ENCODE measurements at places on chromosomes 13 and 19. TPM values are rescaled to one million over a fixed set of nuclear protein-coding genes. Genes with fewer than 3 reads are reported as not detected.
A peak's percentile ranks its signal among the peaks of the same experiment; 100 is the strongest.

The PRR19 gene
- 0.23 TPM for total RNA-seq

The FBXO17 gene
- 18.8 TPM for total RNA-seq

The SMIM44 gene
- total RNA-seq = not detected

The COL4A1 gene
- total RNA-seq = 326 TPM

The MATK gene
- total RNA-seq = 6.0 TPM

The FRY gene
- total RNA-seq = 68.1 TPM

The TPTE2 gene
- 0.12 TPM for total RNA-seq

The ZNF177 gene
- total RNA-seq = 1.7 TPM

The NCCRP1 gene
- total RNA-seq = 0.97 TPM

The B3GNT3 gene
- 1.00 TPM for total RNA-seq

The UHRF1 gene
- 4.9 TPM for total RNA-seq

The BCKDHA gene
- total RNA-seq = 39.2 TPM

GRCh38 chr13:48072304-48072703 is 22.6 kb downstream of the MED4 start:
- H3K4me1 ChIP-seq = no peaks in the 10 kb centered on the region
- no peak overlapping the region for H3K4me3 ChIP-seq
- no peak overlapping the region for H3K27ac ChIP-seq
- H3K36me3 ChIP-seq = peaks cover 20% of the 10 kb centered on the region

DNA sequence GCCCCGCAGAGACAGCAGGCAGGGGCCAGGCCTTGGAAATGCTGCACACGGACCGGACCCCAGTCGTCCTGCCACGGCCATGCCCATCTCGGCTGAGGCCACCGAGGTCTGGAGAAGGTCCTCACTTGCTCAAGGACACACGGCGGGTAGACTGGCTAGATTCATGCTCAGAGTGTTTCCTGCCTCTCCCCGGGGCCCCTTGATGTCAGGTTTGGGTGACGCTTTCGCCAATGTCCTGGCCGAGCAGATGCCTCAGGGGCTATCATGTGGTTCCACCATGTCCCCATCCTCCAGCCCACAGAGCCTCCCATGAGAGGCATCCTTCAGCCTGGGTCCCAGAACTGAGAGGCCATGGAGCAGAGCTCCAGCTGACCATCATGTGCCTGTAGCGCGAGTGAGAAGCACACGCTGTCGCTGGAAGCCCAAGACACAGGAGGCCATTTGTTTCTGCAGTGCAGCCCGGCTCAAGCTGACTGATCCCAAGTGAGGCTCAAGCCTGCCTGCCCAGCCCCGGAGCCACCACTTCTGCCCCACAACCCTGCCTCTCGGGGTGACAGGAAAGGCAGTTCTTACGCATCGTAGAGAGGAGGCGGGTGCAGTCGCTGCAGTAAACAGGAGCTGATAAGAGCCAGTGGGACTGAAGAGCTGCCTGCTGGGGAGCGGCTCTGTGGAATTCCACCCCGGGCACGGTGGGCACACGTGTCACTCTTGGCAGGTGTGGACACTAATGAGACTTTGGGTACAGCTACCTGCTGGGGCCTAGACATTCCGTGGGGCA is 53.9 kb upstream of the GAS6 start:
- no peak overlapping the region for H3K27ac ChIP-seq
- H3K4me1 ChIP-seq = no peaks in the 10 kb centered on the region
- H3K4me3 ChIP-seq = no peak overlapping the region
- H3K36me3 ChIP-seq = no peaks in the 10 kb centered on the region
- DNase-seq = no peak

DNA sequence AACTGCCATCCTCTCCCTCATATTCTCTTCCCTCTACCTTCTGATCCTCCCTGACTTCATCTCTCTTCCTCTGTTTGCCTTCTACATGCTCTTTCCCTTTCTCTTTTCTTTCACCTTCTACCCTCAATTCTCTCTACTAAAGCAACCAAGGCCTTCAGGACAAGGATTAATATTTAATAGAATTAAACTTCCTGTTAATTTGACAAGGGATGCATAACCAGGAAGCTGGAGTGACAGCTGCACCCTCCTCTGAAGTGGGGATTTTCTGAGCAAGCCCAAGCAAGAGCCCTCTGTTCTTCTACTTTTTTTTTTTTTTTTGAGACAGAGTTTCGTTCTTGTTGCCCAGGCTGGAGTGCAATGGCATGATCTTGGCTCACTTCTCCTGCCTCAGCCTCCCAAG is 63.4 kb upstream of the MED4 start:
- no peaks in the 10 kb centered on the region for H3K36me3 ChIP-seq
- peaks cover 4% of the 10 kb centered on the region for H3K4me1 ChIP-seq
- H3K27me3 ChIP-seq = no peaks in the 10 kb centered on the region
- H3K4me3 ChIP-seq = no peak overlapping the region
- no peak for DNase-seq

- peaks cover 61% of the 10 kb centered on the region for H3K27me3 ChIP-seq
- DNase-seq = no peak
- H3K27ac ChIP-seq = no peak overlapping the region
- H3K4me1 ChIP-seq = no peaks in the 10 kb centered on the region
- H3K36me3 ChIP-seq = no peaks in the 10 kb centered on the region
Observed at GRCh38 chr19:30374539-30374864, 2.3 kb downstream of the ZNF536 start.

- H3K27ac ChIP-seq = no peak overlapping the region
- no peak overlapping the region for H3K4me3 ChIP-seq
- peaks cover 3% of the 10 kb centered on the region for H3K36me3 ChIP-seq
- DNase-seq = no peak
Observed at GRCh38 chr13:30457306-30457891, 8.3 kb downstream of the HMGB1 start.

DNA sequence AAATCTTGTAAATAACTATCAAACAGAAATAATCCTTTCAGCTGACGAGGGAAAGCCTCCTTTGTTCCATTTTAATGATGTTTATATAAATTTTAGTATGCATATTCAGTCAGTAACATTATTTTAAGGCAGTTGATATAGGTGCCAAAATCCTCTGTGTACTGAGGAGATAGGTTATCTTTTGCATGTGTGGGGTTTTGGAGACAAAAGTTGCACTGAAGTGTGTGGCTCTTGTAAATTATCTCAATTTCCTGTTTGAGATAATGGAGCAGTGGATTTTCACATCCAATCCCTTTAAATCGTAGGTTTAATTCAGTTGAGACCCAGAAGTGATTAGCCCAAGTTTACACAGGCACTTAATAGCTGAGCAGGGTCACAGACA is 106.6 kb downstream of the RGCC start:
- H3K4me3 ChIP-seq = no peak overlapping the region
- no peaks in the 10 kb centered on the region for H3K27me3 ChIP-seq
- DNase-seq = peak; percentile 71
- H3K27ac ChIP-seq = no peak overlapping the region

DNA sequence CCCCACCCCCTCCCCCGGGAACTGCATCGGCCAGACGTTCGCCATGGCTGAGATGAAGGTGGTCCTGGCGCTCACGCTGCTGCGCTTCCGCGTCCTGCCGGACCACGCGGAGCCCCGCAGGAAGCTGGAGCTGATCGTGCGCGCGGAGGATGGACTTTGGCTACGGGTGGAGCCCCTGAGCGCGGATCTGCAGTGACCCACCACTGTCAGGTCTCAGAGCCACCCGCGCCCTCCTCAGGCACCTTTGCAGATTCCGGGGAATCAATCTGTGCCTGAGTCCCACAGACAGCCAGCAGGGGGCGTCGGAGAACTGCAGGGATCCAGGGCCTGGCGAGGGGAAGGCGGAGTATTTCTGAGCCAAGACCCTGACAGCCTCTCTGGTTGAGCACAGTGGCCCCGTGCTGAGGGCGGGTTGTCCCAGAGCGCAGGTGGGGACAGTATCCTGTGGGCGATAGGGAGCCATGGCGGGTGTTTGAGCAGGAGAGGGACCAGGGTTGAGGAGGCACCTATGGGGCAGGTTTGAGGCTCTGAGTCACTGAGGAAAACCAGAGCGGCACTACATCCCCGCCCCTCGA is 30.4 kb upstream of the CYP4F8 start:
- peak; percentile 73 for DNase-seq
- no peaks in the 10 kb centered on the region for H3K36me3 ChIP-seq
- no peak overlapping the region for H3K4me3 ChIP-seq
- no peak overlapping the region for H3K27ac ChIP-seq
- H3K4me1 ChIP-seq = peaks cover 2% of the 10 kb centered on the region

DNA sequence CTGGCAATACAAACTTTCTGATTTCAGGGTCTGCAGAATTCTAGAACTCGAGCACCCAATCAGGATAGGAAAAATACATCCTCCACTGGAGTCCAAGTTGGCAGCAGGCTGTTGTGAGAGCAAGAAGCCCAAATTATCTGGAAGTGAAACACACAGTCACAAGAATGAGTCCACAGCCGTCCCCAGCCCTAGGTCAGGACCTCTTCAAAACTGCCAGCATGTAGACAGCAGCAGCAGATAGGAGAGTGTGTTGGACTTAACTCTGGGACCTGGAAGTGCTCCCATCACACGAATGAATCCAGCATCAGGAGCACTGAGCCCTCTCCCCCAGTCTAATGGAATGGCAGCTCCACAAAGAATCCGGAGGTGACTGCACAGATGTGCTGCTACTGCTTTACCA is 420.7 kb downstream of the OXGR1 start:
- no peak overlapping the region for H3K27ac ChIP-seq
- no peaks in the 10 kb centered on the region for H3K27me3 ChIP-seq
- H3K36me3 ChIP-seq = no peaks in the 10 kb centered on the region

GRCh38 chr19:2462635-2463421 is 6.1 kb upstream of the LMNB2 start:
- peaks cover 3% of the 10 kb centered on the region for H3K4me1 ChIP-seq
- DNase-seq = peak; percentile 97
- no peaks in the 10 kb centered on the region for H3K27me3 ChIP-seq
- H3K27ac ChIP-seq = no peak overlapping the region
- H3K36me3 ChIP-seq = no peaks in the 10 kb centered on the region

GRCh38 chr13:90281709-90282108 is 1065.8 kb upstream of the MIR17HG start:
- no peak overlapping the region for H3K27ac ChIP-seq
- no peak overlapping the region for H3K4me3 ChIP-seq
- no peak for DNase-seq
- H3K27me3 ChIP-seq = no peaks in the 10 kb centered on the region

GRCh38 chr13:37492741-37493514 is 105.6 kb downstream of the POSTN start:
- DNase-seq = no peak
- H3K4me3 ChIP-seq = no peak overlapping the region
- H3K27ac ChIP-seq = no peak overlapping the region
- peaks cover 2% of the 10 kb centered on the region for H3K4me1 ChIP-seq
- no peaks in the 10 kb centered on the region for H3K27me3 ChIP-seq

DNA sequence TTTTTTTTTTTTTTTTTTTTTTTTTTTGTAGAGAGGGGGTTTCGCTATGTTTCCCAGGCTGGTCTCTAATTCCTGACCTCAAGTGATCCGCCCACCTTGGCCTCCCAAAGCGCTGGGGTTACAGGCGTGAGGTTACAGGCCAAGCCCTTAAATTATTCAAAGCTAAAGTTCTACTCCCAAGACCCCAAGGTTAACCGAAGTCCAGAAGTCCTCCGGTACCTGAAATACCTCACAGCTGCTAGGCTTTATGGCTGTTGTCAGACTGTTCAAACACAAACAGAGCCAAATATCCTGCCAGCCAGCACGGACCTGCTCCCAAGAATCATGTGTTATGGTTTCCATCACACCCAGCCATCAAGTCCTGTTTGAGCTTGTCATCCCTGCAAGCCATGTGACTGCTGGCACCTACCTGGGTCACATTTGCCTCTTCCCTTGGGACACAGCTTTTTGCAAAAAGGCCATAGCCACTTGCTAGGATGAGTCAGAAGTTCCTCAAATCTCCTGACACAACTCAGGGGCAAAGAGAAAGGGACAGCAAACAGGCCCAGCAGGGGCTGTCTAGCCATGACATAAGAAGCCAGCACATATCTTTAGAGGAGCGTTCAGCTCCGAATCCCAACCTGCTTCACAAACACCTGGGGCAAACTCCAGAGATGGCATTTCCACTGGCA is 129.9 kb downstream of the FOXO1 start:
- H3K27ac ChIP-seq = no peak overlapping the region
- DNase-seq = no peak
- H3K4me3 ChIP-seq = no peak overlapping the region
- peaks cover 5% of the 10 kb centered on the region for H3K4me1 ChIP-seq
- H3K36me3 ChIP-seq = no peaks in the 10 kb centered on the region
- H3K27me3 ChIP-seq = no peaks in the 10 kb centered on the region

- H3K4me3 ChIP-seq = no peak overlapping the region
- no peaks in the 10 kb centered on the region for H3K4me1 ChIP-seq
- peaks cover 2% of the 10 kb centered on the region for H3K36me3 ChIP-seq
- peak; percentile 23 for DNase-seq
- H3K27me3 ChIP-seq = no peaks in the 10 kb centered on the region
- no peak overlapping the region for H3K27ac ChIP-seq
Observed at GRCh38 chr13:31322026-31322425, 122.3 kb downstream of the B3GLCT start.

- H3K27me3 ChIP-seq = no peaks in the 10 kb centered on the region
- H3K4me1 ChIP-seq = no peaks in the 10 kb centered on the region
- H3K4me3 ChIP-seq = no peak overlapping the region
- no peak overlapping the region for H3K27ac ChIP-seq
- peaks cover 9% of the 10 kb centered on the region for H3K36me3 ChIP-seq
Observed at GRCh38 chr19:33477781-33478180, 43.8 kb downstream of the PEPD start.

- no peaks in the 10 kb centered on the region for H3K27me3 ChIP-seq
- no peaks in the 10 kb centered on the region for H3K4me1 ChIP-seq
- no peaks in the 10 kb centered on the region for H3K36me3 ChIP-seq
- no peak for DNase-seq
- no peak overlapping the region for H3K4me3 ChIP-seq
- H3K27ac ChIP-seq = no peak overlapping the region
Observed at GRCh38 chr13:51905787-51906186, 44.0 kb downstream of the CCDC70 start.

DNA sequence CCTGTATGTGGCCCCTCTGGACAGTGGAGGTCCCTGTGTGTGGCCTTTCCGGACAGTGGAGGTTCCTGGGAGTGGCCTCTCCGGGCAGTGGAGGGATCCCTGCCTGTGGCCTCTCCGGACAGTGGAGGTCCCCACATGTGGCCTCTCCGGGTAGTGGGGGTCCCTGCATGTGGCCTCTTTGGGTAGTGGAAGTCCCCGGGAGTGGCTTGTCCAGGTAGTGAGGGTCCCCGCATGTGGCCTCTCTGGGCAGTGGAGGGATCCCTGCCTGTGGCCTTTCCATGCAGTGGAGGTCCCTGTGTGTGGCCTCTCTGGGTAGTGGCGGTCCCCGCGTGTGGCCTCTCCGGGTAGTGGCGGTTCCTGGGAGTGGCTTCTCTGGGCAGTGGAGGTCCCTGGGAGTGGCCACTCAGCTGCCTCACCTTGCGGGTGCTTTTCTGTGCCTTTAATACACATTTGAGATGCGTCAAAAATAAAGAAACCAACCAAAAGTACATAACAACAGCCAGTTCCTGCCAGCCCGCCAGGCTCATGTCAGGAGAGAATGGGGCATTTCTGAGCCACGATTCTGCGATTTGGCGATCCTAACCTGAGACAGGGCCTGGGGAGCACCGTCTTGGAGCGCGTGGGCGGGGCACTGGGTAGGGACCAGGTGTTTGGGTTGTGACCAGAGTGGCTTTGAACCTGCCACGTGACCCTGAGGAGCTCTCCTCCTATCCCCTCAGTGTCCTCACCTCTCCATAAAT is 194.7 kb downstream of the ZNF536 start:
- no peaks in the 10 kb centered on the region for H3K36me3 ChIP-seq
- H3K4me1 ChIP-seq = no peaks in the 10 kb centered on the region
- H3K27ac ChIP-seq = no peak overlapping the region
- DNase-seq = no peak
- no peak overlapping the region for H3K4me3 ChIP-seq

All from lung (tissue), 17 donors.